Renal pelvis (tissue), 12 donors: ENCODE measurements at places on chromosomes 6 and 20. TPM values are rescaled to one million over a fixed set of nuclear protein-coding genes. Genes with fewer than 3 reads are reported as not detected.

- DNase-seq: no peak
Measured at GRCh38 chr6:164763788-164764187, 545.6 kb downstream of the C6orf118 start.

- no peak for DNase-seq
Measured at GRCh38 chr6:137102050-137102848, 57.5 kb upstream of the IL20RA start.

DNA sequence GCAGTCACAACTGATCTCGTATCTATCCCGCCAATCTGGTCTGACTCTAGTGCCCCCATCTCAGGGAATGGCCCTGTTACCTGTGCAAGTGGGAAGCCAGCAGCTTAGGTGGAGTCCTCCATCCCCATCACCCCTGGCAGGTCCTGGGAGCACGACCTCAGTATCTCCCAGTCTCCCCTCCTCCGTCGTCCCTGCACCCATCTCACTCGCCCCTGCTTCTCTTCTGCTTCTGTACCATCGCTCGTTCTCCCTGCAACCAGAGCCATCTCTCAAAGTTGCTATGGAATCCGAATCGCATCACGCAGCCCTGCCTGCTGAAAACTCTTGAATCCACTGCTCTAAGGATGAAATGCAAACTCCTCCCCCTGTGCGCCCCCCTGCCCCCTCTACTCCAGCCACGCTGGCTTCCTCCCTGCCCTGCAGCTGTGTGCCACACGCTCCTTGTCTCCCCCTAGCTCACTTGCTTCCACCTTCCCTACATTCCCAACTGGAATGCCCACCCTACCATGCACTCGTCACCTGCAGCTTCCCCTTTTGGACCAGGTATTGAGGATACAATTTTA is 64.0 kb upstream of the PTGIS start:
- no peak for DNase-seq

DNA sequence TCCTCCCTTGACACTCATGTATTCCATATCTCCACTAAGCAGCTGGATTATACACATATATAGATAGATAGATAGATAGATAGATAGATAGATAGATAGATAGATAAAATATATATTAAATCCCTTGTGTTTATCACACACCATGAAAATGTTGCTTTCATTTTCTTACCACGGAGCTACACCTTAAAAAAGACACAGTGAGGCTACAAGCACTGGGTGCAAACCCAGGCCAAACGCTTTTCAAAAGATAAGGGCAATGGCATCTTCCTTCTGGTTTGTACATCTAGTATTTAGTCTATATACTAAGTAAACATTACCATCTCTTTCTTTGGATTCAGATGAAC is 377.1 kb downstream of the ESR1 start:
- no peak for DNase-seq

DNA sequence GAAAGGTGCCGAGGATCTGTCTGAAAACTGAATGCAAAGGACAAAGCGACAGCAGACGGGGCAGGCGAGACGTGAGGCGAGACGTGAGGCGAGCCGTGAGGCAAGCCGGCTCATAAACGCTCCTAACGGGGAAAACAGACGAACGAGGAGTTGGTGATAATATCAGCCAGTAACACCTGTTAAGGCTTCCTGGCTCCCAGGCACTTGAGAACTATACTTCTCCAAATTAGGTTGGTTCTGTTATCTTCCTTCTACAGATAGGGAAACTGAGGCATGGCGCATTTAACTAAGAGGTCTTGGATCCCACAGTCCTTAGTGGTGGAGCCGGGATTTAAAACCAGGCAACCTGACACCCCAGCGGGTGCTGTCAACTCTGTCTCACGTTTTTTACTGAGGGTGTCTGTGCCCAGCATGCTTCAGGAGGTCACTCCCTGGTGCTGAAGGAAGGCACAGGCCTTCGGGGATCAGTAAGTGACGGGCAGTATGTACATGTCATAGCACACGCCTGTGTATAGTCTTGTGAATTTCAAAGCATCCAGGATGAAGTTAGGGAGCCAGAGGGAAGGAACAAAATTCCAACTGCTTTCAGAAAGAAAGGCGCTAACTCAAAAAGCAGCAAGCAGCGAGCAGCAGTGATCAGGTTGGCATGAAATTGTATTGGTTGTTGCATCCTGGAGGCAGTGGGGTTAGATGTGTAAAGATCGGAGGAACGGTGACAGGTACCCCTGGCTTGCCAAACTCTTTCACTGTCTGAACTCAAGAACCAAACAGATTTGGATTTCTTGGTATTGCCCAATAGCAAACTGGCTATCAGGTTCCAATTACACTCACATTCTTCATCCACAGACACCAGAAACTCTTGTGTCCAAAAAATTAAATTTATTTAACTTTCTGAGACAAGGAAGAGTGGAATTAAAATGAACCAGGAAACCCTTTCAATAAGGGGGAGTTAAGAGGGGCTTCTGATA is 318.7 kb downstream of the THBS2 start:
- no peak for DNase-seq

- DNase-seq: no peak
Measured at GRCh38 chr6:138882369-138883017, 86.6 kb downstream of the ECT2L start.

DNA sequence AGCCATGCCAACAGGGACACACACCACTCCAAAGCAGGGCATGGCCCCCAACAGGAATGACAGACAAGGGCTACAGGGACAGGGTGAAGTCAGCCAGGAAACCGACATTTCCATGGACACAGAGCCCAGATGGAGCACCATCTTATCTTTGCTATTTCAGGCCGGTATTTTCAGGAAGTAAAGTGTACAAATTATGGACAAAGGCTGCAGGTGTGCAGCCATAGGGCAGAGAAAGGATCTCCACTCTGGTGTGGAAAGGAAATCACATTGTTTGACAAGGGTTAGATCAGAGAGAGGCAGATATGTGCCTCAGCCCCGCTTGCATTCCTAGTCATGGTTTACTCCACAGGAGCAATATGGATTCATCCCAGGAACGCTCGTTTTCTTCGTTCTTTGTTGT is 81.7 kb upstream of the SLC22A23 start:
- no peak for DNase-seq

GRCh38 chr20:54173653-54174456 is at the start of gene CYP24A1:
TSS of gene CYP24A1 (minus strand) at chr20:54173986. CDS start at chr20:54173579, 407 bp downstream.
- no peak for DNase-seq

- DNase-seq: no peak
Measured at GRCh38 chr6:55833284-55833683, 42.1 kb downstream of the BMP5 start.

- peak; percentile 65 for DNase-seq
Measured at GRCh38 chr6:2790588-2791449, 25.6 kb downstream of the WRNIP1 start.

DNA sequence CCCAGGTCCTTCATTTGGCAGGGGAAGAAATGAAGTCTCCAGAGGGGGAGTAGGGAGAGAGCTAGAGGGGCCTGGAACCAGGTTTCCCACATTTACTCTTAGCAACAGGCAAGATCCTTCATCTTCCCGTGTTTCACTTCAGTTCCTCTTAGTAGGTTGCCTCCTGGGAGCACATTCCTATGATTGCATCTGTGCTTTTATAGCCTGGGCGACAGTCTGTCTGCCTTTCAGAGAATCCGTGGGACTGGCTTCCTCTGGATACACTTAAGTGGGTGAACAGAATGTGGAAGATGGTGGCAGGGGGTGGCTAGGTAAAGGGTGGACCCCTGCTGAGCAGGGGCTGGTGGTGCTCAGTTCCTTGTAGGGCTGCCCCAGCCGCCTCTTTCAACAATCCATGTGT is 33.4 kb downstream of the STK35 start:
- no peak for DNase-seq

DNA sequence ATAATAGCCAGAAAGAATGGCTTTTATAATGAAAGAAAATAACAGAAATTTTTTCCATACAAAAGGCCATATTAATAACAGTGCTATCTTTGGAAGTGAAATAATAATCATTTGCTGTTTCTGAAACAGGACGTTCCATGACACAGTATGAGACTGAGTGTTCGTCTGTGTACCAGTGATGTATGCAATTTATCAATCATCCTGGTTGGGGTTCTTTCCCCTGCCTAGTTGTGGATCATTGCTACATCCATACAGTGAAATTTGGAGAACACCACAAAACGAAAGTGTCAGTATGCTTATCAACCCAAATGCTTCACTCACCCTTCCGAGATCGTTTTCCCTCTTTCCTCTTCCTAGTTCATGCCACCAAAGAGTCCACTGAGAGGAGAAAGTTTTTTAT is 151.4 kb upstream of the PRDM1 start:
- no peak for DNase-seq

GRCh38 chr6:57221191-57221935 is 744 bp downstream of the RAB23 start:
- DNase-seq: peak; percentile 79

DNA sequence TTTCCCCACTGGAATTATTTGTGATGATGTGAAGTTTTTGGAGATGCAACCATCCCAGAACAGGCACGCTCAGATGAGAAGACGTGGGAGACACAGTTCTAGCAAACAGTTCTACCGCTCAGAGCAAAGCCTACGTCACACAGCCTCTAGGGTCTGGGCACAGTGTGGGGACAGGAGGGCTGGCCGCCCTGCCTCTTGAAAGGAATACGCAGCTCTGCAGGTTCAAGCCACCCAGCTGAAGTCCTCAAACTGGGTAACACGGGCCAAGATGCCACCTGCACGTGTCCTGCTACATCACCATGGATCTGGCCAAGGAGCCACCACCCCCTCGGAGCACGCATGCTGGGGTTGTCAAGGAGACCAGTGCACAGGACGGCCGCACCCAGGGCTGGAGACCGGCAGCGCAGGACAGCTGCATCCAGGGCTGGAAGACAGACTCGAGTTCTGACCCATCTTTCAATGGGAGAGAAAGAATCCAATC is 75.0 kb downstream of the NOL4L start:
- no peak for DNase-seq

GRCh38 chr6:2658788-2659187 is 91.9 kb downstream of the MYLK4 start:
- DNase-seq: no peak

DNA sequence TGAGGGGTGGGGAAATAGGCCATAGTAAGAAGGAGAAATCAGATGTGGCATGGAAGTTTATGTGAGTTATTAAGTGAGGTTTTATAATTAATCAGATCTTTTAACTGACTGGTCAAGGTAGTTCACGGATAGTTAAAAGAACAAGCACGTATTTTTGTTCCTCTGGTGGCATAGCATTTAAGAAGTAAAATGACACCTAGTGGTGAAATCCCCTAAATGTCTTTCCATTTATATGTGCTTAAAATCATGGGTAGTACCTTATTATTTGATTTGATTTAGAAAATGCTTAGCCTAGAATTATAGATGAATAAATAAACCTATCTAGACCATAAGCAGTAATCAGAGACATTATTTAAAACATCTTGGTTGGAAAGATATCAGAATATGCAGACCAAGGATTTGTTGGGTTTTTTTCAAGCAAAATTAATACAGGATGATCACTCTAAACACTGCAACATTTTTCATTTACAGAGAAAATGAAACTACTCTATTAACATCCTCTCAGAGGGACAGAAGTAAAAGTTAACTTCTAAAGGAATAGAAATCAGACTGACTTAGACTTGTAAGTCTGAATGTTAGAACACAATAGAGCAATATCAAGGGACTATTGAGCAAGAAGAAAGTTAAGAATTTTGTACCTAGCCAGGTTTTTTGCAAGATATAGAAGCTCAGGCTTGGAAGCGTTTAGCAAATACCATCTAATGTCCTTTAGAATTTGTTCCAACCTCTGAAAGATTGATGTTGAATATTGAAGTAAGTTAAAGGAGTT is 81.1 kb downstream of the STXBP5 start:
- peak; percentile 24 for DNase-seq

GRCh38 chr20:60271597-60271996 is 313.4 kb downstream of the CDH26 start:
- DNase-seq: no peak

- DNase-seq: no peak
Measured at GRCh38 chr6:170316071-170316470, 9.5 kb downstream of the FAM120B start.

DNA sequence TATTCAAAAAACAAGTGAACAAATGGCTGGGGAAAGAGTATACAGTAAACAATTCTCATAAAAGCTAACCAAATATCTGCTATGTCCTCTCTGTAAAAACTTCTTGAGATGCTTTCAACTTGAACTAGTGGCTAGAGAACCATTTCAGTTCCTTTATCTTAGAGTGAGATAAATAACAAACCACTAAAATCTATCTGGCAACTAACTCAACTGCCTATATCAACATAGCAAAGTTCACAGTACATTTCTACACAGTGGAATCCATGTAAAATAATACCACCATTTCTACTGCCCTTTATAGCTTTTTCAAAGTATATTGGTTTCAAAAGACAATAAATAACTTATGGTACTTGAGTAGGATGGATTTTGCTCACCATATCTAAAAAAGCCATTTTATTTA is 95.1 kb downstream of the MMS22L start:
- no peak for DNase-seq

- no peak for DNase-seq
Measured at GRCh38 chr6:13611715-13612114, 3.4 kb upstream of the NOL7 start.

- no peak for DNase-seq
Measured at GRCh38 chr6:170434117-170434820, 118.8 kb downstream of the PSMB1 start.

DNA sequence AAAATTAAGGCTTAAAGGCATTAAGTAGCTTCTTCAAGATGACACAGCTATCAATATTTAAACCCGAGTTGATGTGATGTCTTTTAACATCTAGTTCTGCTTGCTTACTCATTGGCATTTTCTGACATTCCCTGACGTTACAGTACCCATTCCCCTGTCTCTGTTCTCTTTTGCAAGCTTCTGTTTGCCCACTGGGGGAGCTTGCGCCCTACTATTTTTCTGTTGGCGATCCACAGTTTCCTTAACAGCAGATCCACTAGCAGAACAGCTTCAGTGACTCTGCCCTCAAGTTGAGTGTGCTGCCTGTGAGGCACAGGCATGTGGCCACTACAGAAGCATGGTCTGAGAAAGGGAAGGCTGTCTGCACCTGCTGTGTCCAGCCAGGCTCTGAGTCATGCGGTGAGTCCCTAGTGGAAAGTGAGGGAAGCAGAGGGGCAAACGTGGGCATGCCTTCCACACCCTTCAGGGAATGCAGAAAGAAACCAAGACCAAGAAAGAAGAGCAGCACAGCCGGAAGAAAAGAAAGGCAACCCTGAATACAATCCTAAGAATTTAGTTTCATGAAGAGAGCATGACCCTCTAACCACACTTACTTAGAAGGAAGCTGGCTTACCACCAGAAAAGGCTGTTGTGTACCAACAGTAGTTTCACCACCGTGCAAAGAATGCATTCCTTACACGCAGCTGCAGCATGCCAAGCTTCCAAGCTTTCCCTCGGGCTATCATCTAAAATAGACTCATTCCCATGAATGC is 97.7 kb upstream of the VGLL2 start:
- DNase-seq: no peak

- no peak for DNase-seq
Measured at GRCh38 chr20:4985658-4986057, 15.7 kb downstream of the SLC23A2 start.

Gene TRMT6
- polyA plus RNA-seq: 18.0 TPM

Gene SLC17A2
- 0.74 TPM for polyA plus RNA-seq

Gene SOD2
- polyA plus RNA-seq: 122 TPM

Gene PSORS1C2
- not detected for polyA plus RNA-seq

Gene PTCRA
- polyA plus RNA-seq: 0.41 TPM

Gene SLC24A3
- 4.5 TPM for polyA plus RNA-seq

Gene DYNLT2
- 9.7 TPM for polyA plus RNA-seq
